ENCODE measurements at places on chromosomes 5 and 9.

- no peak for DNase-seq
These were observed 150.7 kb downstream of the DMRT2 start for GRCh38 chr9:1200847-1201251.

DNA sequence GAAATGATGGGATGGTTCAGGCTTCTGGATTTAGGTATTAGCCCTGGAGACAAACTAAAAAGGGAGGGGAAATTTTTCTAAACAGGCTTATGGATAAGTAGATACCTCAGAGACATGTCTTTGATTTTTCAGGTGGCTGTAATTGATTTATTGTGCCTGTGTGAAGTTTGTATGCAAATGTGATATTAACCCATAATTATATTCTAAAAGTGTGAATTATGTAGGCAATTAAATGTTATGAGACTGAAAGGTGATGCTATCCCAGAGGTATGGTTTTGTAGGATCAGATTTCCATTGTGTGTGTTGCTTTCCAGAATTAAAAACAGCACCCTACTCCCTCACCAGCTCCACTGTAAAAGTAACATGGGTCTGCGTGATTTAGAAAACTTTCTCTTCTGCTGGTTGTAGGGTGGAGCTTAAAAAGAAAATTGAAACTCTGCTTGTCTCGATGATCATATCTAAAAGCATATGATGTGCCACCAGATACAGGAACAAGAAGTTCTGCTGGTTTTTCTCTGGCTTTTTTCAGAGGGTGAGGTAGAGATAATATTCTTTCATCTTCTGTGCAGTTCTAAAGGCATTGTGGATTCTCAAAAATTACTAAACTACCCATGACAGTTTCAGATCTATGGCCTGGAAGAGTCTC is 71.8 kb upstream of the TAF11L2 start:
- no peak for DNase-seq

DNA sequence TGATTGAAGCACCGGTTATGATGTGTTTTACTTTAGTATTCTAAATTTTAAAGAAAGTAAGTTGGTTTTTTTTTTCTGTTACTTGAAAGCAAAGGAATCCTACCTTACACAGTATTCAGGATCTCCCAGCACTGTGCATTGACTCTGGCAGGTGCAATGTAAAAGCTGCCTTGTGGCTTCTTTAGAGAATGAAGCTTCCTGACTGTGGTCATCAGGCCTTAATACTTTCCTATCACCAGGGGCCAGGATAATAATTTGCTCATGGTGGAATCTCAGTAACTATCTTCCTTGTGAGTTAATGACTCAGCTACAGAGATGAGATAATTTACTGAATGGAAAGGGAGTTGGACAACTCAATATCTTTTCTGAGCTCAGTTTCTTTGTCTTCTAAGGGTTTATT is 435.5 kb upstream of the ZNF608 start:
- no peak for DNase-seq

- no peak for DNase-seq
These were observed 1.0 kb downstream of the ANKH start for GRCh38 chr5:14870337-14871213.

- DNase-seq, result peak; percentile 49
These were observed 561 bp downstream of the DAPK1 start for GRCh38 chr9:87498046-87498810.

DNA sequence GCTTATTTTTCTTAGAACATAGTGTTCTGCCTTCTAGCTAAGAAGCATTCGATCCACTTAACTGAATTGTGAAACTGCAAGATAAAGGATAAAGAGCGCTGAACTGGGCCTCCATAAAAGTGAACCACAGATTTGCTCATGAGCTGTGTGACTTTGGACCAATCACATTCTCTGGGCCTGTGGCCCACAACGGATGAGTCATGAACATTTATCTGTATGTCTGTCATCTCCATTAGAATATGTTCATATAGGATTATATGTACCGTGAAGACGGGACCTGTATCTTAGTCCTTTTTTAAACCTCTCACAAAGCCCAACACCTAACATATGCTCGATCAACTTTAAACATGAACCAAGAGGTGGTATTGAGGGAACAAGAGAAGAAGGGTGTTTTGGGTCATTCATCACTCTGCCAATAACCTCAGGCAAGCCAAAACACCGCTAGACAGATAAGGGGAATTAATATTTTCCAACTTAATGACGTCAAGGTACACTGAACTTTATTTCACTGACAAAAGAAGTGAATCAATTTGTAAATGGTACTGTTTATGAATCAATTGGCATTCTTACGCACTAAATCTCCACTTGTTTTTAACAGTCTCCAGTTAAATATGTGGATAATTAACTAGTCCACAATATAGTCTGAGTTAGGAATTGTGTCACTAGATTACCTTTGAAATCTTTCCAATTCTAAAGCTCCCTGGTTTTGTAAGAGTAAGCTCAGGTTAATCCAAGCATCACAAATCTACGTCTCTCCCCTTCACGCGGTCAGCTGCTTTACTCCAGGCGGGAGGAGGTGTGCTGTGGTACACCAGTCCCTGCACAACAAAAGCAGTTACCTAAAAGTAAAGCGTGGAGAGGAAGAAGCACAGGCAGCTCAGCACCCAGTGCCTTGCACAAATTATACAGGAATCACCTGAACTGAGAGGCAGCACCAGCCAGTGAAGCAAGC is 1.6 kb downstream of the TMEM245 start:
- DNase-seq, result no peak

DNA sequence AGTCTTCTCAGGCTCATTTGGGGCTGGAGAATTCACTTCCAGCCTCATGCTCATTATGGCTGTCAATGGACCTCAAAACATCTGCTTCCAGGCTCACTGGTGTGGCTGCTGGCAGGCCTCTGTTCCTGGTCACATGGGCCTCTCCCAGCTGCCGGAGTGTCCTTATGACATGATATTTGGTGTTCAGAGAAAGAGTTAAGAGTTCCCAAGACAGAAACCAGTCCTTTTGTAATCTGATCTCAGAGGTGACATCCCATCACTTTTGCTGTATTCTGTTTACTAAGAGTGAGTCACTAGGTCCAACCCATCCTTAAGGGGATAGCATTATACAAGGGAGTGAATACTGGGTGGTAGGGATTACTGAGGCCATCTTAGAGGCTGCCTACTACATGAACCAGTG is 104.6 kb downstream of the CACNA1B start:
- DNase-seq, result no peak

DNA sequence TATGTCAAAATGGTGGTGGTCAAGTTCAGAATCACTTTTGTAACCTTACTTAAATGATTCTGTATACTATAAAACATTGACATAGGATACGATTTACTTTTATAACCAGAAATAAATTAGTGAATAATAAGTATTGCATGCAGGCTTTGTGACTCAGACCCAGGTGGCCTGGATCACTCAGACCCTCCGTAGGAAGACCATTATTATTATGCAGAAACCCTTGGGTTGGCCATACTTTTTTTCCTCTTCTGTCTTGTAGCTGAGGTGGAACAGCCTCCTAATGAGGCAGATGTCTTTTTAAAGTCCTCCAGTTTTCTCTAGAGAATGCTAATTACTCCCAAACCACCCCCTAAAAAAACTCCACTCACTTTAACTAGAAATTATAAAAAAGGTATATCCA is 121.9 kb downstream of the LPAR1 start:
- no peak for DNase-seq

GRCh38 chr5:141909212-141909611 is 14.5 kb upstream of the DELE1 start:
- no peak for DNase-seq

DNA sequence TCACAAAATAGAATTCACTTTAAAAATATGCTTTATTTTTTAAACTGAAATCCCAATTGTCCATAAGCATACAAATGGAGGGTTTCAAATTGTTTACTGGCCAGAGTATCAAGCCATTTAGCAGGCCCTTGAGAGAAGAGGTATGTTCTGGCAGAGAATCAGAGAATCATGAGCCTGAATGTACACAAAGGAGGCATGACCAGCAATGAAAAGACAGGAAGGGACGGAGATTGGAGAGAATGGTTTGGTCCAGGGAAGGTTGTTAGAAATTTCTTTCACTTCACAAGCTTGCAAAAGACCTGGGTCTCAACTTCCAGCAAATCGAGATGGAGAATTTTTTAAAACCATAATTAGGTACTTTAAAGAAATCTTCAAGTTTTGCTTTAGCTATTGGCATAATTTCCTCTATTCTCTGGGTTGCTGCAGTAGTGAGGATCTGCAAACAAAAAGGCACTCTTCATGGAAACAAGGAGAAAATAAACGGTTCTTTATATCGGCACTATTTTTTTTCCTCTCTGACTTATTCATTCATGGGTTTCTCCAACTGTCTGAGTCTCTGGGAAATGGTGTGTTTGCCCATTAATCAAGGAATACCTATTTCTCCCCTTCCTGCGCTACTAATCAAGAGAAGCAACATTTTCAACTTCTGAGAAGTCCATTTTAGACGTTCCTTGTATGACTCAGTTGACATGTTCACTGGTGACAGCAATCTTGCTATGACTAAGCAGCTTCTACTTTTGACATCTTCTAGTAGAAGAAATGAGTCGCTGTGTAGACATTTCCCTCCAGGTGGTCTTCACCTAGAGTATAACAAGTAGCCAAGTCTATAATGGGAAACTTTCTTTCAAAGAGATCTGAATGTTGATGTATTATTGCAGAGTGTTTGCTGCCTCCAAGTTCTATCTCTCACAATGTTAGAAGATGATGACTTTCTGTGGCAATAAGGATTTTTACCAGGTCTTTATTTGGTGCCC is 23.1 kb upstream of the ERCC6L2 start:
- DNase-seq, result no peak

GRCh38 chr9:96138616-96139015 is 163.4 kb downstream of the HSD17B3 start:
- no peak for DNase-seq

- DNase-seq, result no peak
These were observed 11.4 kb upstream of the IFNA14 start for GRCh38 chr9:21251190-21251589.

DNA sequence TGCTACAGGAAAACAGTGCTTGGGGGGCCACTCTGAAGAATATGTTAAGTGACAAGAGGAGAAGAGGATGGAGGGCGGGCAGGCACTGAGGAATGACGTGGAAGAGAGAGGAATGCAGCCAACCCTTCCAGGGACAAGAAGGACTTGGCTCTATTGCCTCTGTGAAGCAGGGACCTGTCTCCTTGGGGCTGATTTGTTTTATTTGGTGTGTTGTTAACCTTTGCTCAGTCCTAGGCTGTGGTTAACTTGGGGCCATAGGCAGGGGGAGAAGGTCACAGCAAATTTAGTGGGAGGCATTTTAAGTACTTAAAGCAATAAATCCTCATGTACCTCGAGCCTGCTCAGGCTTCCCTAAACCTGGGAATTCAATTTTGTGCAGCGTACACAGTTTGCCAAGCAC is 39.9 kb downstream of the KIF4B start:
- no peak for DNase-seq

- no peak for DNase-seq
These were observed 149.7 kb upstream of the SPRY4 start for GRCh38 chr5:142474431-142475094.

DNA sequence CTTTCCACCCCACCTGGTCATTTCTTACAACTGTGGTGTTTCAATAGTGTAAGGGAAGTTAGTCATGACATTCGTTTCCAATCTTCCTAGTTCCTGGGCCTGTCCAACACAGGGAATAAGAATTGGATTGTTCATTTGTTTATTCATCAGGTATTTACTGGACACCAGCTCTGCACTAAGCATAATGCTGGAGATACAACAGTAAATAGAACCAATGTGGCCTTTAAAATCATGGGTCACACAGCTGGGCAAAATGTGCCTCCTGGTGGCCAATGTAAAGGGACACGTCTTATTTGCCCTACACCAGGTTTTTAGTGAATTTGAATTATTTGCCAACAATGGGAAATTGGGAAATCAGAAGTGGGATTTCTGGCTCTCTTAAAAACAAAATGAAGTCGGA is 10.4 kb downstream of the ABLIM3 start:
- no peak for DNase-seq

- no peak for DNase-seq
These were observed 86.5 kb downstream of the MTRR start for GRCh38 chr5:7955476-7955875.

DNA sequence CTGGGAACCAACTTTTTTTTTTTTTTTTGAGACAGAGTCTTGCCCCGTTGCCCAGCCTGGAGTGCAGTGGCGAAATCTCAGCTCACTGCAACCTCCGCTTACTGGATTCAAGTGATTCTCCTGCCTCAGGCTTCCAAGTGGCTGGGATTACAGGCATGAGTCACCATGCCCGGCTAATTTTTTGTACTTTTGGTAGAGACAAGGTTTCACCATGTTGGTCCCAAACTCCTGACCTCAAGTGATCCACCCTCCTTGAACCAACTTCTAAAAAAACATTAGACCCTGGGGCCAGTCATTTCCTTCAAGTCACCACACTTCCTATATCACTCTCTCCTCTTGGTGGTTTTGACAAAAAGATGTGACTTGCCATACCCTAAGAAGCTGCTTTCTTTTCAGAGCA is 10.9 kb upstream of the SHROOM1 start:
- DNase-seq, result no peak

GRCh38 chr5:119385136-119385535 is 29.3 kb downstream of the TNFAIP8 start:
- no peak for DNase-seq

DNA sequence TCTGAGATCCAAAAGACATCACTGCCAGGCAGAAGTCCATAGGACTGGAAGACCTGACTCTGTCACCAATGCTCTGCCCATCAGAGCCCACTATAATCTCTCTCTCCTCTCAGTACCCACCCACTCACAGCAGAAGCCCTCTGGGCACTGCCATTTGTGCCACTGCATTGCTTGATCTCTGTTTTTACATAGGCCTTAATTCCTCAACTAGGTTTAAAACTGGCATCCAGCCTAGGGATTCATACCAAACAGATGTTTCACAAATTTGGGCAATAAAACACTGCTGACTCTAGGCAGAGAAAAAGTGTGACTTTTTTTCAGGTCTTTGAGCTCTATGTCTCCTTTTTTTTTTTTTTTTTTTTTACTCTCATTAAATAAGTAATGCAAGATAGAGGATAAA is 91.1 kb upstream of the RANBP3L start:
- DNase-seq, result no peak

GRCh38 chr9:15843931-15844330 is 291.1 kb downstream of the CCDC171 start:
- DNase-seq, result no peak

- DNase-seq, result no peak
These were observed 29.3 kb downstream of the CSF1R start for GRCh38 chr5:150057052-150057451.

DNA sequence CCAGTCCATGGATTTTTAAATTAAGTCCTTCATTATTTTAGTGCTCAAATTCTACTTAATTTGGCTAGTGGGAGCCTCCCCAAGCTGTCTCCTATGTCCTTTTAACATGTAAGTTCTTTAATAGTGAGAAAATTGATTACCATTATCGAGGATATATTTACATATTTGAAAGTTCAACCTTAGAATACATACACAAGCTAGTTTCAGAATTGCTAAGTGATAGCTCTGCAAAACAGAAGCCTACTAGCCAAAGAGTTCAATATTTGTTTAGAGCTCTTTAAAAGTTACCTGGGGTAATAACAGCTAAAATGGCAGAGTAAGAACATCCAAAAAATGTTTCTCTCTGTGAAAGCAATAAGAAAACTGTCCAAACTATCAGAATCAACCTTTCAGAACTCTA is 48.2 kb downstream of the LOX start:
- no peak for DNase-seq

- DNase-seq, result no peak
These were observed 170.1 kb upstream of the ZNF618 start for GRCh38 chr9:113705928-113706519.

GRCh38 chr5:170437621-170438375 is 48.6 kb upstream of the KCNMB1 start:
- DNase-seq, result no peak

- no peak for DNase-seq
These were observed 3.3 kb downstream of the ZNF608 start for GRCh38 chr5:124742983-124743601.

- DNase-seq, result no peak
These were observed 14.4 kb downstream of the ELAVL2 start for GRCh38 chr9:23811633-23812032.
